ENCODE measurements at places on chromosomes 6 and 20.
A peak's percentile ranks its signal among the peaks of the same experiment; 100 is the strongest.

DNA sequence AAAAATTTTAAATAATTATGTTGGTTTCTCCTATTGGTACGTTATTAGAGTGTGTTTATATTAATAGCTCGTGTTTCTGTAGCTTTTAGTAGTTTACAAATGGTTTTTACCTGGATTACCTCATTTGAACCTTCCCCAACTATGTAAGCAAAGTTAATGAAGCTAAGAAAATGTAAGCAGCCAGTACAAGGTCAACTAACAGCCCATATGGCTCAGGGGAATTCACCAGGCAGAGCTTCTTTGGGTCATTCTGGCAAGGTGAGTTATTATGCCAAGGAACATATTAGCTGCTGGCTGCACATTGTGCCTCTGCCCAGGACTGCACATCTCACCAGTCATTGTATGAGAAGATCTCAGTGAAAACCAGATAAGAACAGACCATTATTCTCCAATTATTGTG, 27.0 kb upstream of the MARCKS start:
- no peak for DNase-seq

DNA sequence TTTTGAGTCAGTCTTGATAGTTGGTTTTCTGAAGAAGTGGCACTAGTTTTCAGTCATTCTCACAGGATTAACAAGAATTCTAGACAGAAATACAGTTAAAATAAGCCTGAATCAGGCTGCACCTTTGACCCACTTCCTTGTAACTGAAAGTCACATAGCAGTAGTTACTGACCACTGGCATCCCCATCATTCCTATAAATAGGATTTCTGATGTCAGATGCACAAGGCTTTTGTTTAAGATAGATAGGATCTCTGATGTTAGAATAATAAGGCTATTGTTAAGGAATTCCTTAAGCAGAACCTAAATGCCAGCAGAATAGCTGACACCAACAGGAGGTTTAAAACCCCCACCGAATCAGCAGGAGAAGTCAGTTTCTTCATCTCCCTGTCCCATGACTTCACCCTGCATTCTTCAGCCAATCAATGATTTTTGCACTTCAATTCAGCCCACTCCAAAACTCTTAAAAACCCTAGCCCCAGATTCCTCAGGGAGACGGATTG, 30.6 kb upstream of the ZBTB24 start:
- no peak for DNase-seq

DNA sequence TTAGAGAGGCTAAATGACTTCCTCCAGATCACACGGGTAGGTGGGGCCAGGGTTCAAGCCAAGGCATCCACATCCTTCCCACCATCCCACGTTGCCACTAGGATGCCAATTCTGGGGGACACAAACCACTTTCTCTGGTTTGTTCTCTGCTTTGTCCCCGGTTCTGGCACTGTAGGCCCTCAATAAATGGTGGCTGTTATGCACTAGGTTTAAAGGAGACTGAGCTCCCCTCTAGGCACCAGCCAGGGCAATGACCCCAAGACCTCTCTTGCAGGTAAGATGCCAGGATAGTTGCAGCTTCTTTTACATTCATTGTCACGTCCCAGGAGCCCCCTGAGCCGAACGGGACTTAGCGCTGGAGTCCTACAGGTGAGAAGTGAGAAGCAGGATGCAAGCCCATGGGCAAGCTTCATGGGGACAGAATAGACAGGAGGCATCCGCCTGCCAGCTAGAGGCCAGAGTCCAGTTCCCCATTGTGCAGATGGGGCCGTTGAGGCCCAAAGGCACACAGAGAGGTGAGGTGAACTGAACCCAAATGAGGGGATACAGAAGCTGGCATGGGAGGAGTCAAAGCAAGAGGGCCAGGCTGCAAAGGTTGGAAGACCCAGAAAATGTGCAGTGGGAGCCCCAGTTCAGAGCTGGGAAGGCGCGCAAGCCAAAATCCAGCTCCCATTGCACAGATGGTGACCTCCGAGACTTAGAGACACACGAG, 677 bp downstream of the PXMP4 start:
- DNase-seq = peak; percentile 3

DNA sequence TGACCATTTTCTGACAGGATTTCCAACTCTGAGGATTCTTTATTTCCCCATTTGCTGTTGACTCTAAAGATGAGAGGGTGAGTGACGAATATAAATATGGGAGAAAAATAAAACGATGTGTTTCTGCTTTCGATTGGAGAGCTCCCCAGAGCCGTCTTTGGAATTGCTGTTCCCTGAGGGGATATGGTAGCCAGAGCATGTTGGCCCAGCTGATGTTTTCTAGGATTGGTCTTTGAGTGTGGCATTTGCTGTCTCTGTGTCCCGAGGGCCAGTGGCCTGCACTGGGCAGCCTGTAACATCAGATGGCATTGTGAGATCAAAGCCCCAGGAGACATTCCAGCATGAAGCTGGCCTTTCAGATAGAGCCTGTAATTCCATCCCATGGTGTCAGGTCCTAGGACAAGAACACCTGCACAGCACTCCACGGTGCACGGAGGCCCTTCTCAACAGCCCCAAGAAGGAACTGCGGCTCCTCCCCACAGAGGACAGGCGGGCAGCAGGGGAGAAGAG, 26.7 kb downstream of the PKIG start:
- no peak for DNase-seq
